Stimulated activated CD8-positive, alpha-beta memory T cell treated with anti-CD3 and anti-CD28 coated beads, Interleukin-4, amount 100 ng/mL, for 1 hour (primary cell): ENCODE measurements at places on chromosomes 13 and 19.

DNA sequence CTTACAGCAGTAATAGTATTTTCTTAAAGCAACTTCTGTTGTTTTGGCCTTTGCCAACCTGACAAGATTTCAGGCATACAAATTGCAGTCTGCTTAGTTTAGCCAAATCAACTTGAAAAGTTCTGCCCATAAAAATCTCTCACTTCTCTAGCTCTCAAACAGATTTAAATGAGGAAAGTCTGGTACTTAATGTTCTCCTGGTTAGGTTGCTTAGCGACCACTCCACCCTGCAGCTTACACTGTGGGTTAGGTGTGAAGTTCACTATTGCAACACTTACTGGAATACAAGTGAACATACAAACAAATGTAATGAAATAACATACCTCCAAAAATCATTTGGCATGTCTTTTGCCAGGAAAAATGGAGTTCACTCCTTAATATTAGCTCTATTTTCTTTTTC is 178.7 kb upstream of the PCDH9 start:
- no peak for DNase-seq

- no peak for DNase-seq
These were observed 41.5 kb upstream of the MEDAG start for GRCh38 chr13:30864433-30865122.

GRCh38 chr13:103297083-103297482 is 230.9 kb upstream of the SLC10A2 start:
- DNase-seq, result no peak

- DNase-seq, result no peak
These were observed 13.4 kb downstream of the TM6SF2 start for GRCh38 chr19:19259741-19260140.

- DNase-seq, result no peak
These were observed 19.0 kb downstream of the ZNF790 start for GRCh38 chr19:36819130-36819630.

- DNase-seq, result no peak
These were observed 32.5 kb upstream of the TFDP1 start for GRCh38 chr13:113552079-113552478.

- DNase-seq, result no peak
These were observed 61.0 kb downstream of the TPT1 start for GRCh38 chr13:45280011-45280410.

- no peak for DNase-seq
These were observed 887 bp downstream of the SIPA1L3 start for GRCh38 chr19:37907735-37908455.

DNA sequence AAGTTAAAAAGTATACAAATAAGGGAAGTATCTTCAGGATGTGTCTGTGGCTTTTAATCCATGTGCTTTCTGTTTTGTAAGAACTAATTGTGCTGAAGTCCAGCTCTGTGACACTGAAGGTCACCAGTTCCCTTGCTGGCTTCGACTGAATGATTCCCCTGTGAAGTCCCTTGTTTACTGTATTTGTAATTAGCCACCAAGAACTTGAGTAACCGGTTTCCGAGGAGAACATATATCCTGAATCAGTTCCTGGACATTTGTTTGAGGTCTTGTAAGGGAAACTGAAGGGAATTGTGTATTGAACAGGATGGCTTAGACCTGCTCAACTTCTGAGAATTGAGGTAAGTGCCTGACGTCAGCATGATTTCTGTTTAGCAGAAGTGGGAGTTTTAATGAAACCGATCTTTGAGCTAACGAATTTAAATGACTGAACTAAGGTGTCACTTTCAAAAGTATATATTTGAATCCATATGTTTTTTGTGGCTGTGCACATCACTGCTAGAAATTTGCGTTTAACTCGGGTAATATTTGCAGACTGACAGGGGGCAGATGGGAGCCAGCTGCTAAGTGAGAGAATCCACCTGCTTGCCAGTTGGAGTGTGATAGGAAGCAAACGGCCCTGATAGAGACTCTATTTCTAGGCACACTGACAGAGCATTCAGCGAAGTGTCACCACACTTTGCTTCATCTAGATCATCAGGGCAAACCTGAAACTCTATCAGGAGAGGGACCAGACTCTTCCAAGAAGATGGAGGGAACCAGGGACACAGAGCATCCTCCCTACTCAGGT is 530.0 kb downstream of the RFC3 start:
- no peak for DNase-seq

GRCh38 chr19:32427536-32427935 is 22.0 kb downstream of the DPY19L3 start:
- DNase-seq, result no peak

- DNase-seq, result no peak
These were observed 1.3 kb downstream of the RFX1 start for GRCh38 chr19:14004619-14005348.

GRCh38 chr13:33037673-33038072 is 21.4 kb downstream of the KL start:
- no peak for DNase-seq

GRCh38 chr19:38658462-38659306 is 11.2 kb downstream of the ACTN4 start:
- DNase-seq, result no peak

DNA sequence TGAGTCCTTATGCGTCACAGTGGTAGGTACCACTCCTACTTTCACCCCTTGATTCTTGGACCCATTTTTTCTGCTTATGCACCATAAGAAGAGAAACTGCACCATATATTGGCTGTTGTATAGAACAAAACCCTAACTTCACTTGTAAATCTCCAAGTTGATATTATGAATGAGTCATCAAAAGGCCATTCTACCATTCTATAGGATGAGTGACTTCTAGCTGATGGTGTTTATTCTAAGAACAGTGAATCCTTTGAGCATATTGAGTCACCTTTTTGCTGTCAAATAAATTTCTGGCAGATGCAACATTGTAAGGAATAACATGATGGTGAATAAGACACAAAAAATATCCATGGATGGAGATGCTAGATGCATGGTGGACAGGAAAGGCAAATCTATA is 57.7 kb downstream of the POLR1D start:
- no peak for DNase-seq

DNA sequence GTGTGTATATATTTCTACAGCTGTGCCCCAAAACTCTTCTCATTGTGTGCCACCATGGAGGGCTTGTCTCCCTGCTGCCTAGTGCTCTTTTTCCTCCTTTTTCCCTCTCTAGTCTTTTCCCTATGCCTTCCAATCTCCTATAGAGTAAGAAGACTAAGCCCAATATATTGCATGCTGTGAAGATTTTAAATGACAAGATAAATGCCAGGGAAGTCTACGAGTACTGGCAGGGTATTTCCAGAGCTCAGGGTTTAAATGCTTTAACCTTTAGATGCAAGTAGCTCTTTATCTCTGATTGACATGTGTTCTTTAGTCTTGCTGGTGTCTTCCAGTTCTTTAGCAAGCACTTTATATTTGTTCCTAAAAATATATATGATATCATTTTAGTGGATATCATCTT is 200.7 kb downstream of the SLITRK1 start:
- DNase-seq, result no peak

DNA sequence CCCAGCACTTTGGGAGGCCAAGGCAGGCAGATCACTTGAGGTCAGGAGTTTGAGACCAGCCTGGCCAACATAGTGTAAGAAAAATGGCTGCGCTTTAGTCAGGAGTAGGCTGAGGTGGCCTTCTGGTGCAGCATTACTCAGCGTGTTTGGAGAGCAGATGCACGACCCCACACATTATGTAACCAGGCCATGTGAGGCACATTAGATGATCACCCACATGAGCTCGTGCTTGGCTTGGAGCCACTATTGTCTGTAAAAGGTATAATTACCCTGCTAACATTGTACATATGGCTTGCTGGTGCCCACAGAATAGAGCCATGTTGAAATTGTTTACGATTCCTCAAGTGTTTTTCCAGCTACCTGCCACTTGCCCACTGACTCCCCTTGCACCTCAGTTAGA is 24.0 kb upstream of the SCEL start:
- DNase-seq, result no peak

GRCh38 chr19:16702123-16702522 is 17.5 kb upstream of the NWD1 start:
- DNase-seq, result no peak

- no peak for DNase-seq
These were observed 36.6 kb upstream of the SLAIN1 start for GRCh38 chr13:77660841-77661250.
